Amniotic stem cell (primary cell): ENCODE measurements at places on chromosomes 7 and 10.

DNA sequence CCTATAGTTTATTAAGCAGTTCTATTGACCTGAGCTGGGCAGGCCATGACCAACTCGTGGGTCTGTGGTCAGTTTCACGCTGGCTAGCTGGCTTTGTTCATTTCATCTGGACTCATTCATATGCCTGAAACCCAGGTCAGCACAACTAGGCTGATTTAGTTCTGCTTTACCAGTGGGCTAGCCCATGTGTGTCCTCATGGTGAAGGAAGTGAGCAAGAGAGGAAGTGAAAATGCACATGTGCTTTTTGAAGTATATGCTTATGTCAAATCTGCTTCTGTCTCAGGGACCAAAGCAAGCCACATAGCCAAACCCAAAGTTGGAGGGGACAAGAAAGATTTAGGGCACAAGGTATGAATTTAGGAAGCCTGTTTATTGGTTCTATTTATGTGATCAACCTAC, 154.5 kb downstream of the RNF133 start:
- DNase-seq, result no peak

DNA sequence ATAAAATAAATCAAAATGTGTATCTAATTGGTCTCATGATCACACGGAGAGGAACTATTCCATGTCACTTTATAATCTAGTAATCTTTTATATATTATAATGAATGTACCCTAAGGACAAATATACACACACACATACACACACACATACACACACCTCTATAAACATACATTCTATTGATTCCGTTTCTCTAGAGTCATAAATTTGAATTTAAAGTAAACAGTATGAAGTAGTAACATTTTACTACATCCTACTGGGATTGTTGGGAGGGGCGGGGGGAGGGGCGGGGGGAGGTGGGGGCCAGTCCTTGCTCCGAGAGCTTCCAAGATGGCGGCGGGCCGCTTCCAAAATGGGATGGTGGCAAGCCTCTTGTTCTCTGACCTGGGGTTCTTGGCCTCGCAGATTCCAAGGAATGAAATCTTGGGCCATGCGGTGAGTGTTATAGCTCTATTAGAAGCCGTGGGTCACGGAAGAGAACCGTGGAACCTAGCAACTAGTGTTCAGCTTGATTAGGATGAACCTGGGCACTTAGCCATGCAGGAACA, 143.2 kb downstream of the REEP3 start:
- DNase-seq, result no peak

GRCh38 chr7:37901890-37902524, 14.6 kb downstream of the SFRP4 start:
- no peak for DNase-seq

- no peak for DNase-seq
Observed at GRCh38 chr7:121831351-121831750, 41.6 kb upstream of the PTPRZ1 start.

DNA sequence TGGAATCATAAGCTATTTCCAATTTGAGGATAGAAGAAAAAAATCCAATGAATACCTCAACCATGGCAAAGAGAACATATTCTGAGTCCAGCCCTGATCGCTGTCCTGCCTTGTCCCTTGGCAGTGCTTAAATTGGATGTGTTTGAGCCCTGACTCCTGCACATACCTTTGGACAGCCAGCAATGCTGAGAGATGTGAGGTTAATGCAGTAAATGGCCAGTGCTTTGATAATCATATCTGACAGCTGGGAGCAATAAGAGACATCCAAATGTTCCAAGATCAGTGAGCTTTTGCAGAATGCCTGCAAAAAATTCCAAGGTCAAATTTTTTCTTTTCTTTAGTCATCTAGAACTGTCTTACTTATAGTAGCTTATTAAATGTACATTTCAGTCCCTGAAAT, 80.1 kb upstream of the LRRC17 start:
- no peak for DNase-seq

DNA sequence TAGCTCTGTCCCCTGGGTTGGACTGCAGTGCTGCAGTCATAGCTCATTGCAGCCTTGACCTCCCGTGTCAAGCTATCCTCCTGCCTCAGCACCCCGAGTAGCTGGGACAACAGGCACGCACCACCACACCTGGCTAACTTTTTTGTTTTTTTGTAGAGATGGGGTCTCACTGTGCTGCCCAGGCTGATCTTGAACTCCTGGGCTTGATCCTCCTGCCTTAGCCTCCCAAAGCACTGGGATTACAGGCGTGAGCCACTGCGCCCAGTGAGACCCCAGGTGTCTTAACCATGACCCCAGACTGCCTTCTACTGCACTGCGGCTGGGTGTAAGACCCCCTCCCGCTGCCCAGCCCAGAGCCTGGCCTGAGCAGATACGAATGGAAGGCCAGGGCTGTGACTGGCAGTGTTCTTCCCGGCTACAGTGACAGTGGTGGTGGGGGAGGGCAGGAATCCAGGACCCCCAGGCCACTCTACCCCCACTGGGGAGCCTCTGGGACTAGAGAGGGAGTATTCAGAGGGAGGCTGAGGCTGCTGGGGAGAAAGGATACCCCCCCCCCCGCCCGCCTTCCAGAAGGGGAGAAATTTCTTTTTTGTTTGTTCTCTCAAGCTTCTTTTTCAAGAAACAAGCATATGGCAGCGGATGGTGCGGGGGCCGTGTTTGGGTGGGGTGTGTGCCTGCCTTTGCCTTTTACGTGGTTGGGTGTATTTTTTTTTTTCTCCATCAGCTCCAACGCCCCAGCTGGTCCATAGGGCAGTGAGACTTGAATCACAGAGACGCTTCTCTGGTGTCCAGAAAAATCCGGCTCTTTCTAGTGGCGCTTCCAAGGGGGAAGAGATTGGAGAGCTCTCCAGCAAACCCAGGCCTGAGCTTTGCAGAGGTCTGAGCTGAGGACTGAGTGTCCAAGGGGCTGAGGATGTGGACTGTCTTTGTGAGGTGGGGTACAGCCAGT, 36.6 kb downstream of the GTF2IRD1 start:
- DNase-seq, result no peak

GRCh38 chr7:159198016-159198724, 53.5 kb upstream of the VIPR2 start:
- no peak for DNase-seq

DNA sequence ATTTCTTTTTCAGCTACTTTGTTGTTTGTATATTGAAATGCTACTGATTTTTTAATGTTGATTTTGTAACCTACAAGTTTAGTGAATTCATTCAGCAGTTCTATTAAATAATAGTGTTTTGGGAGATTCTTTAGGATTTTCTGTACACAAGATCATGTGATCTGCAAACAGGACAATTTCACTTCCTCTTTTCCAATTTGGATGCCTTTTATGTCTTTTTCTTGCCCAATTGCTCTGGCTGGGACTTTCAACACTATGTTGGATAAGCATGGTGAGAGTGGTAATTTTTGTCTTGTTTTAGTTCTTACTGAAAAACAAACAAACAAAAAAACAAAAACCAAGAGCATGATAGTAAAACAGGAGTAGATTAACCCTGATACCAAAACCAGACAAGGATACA, 316.2 kb downstream of the ATRNL1 start:
- no peak for DNase-seq

DNA sequence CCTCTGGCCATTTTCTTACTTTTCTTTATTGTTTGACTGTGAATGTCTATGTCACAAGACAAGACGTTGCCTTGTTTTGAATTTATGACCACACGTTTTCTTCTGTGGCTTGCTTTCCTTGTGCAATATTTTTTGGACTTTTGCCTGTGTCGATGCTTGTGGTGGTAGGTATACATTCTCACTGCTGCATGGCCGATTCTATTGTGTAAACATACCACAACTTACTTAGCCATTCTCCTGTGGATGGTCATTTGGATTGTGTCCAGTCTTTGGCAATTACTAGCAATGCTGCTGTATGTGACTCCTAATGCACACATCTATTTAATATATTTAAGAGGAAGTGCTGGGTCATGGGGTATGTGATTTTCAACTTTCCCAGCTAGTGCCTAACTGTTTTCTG, 18.0 kb upstream of the DLG5 start:
- DNase-seq, result no peak

GRCh38 chr7:27146491-27147198, 929 bp downstream of the HOXA6 start:
- no peak for DNase-seq

- no peak for DNase-seq
Observed at GRCh38 chr10:110820321-110820814, 51.4 kb upstream of the PDCD4 start.

DNA sequence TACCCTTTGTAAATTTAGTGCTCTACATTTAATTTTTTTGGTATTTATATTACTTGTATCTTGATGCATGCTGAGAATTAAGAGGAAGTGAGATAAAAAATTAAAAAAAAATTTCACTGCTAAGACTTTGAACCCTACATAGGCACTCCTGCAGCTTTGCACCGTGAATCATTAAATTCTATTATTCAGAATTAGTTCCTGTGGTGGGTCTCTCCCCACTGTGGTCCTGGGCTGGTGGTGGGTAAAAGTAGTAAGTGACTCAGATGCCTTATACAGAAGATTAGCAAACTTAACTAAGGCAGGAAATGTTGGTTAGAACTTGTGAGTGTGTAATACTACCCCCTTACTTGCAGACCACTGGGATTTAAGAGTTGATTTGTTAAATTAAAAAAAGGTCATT, 72.6 kb downstream of the AP3M1 start:
- no peak for DNase-seq

- no peak for DNase-seq
Observed at GRCh38 chr10:2933071-2933470, 134.3 kb upstream of the PFKP start.

- DNase-seq, result no peak
Observed at GRCh38 chr10:118304521-118304920, 37.6 kb downstream of the FAM204A start.

GRCh38 chr10:97333601-97334369, 744 bp downstream of the FRAT2 start:
- no peak for DNase-seq

DNA sequence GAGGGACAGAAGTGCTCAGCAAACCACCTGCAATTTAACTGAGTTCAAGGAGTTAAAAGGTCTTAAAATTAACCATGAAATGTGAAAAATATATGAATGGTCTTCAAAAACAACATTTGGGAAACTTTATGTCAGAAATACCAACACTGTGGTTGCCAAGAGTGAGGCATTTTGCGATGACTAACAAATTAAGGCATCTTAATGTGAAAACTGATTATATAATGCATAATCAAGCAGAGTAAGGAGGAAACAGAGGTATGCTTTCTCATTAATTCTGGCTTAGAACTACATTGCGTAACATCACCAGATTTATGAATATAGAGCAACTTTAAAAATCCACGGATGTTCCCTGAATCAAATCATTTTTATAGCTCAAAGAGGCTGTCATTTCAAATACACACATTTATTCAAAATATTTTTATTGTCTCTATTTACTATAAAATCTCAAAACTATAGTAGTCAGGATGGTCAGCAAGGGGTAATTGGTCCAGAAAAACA, 335.5 kb downstream of the LRRTM3 start:
- DNase-seq, result no peak

DNA sequence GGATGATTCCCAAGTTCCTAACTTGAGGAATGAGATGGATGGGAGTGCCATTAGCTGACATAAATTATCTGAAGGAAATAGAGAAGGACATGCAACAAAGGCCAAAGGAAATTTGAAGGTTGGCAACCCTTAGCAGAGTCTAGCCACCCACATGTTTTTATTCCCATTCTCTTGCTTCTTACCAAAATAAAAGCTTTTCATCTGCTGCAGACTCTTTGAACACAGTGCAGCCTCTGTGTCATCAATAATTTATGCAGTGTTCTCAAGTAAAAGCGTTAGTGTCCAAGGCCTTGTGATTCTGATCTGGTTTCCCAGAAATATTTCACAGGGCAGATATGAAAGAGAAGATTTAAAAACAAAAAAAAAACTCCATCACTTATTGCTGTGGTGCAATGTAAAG, 98.5 kb downstream of the ST7 start:
- DNase-seq, result no peak

DNA sequence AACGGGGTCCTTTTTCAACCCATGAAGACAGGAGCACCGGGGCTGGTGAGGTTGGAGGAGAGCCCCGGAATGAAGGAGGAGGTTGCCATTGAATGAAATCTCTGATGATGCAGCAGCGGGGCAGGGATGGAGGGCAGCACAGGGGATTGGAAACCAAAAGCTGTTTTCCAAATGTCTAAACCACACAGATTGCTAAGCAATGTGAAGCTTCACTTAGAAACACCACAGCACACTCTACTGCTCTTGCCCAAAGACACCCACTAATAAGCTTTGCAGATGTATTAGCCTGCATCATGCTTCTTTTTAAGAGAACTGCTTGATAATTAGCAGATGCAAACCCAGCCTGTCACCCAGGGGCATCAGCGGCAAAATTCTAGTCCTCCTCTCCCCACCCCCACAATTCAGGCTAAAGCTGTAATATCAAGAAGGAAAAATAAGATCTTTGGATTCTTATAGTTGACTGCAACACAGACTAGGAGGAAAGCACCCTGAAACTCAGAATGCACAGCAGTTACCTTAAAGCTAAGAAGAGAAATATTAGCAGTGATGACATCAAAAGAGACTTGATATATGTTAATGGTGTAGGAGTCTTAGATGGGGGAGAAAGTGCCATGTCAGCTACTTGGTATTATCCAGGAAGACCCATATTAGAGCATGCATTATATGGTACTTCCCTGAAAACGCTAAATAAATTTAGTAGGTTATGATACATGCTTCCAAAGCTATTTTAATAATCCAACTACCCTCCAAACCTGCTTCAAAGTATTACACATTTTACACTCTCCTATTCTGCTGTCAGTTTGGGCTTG, 666.7 kb downstream of the KCNMA1 start:
- no peak for DNase-seq
